ENCODE measurements at places on chromosomes 2 and 18.

- DNase-seq = no peak
Observed at GRCh38 chr2:136212426-136213378, 94.8 kb upstream of the CXCR4 start.

DNA sequence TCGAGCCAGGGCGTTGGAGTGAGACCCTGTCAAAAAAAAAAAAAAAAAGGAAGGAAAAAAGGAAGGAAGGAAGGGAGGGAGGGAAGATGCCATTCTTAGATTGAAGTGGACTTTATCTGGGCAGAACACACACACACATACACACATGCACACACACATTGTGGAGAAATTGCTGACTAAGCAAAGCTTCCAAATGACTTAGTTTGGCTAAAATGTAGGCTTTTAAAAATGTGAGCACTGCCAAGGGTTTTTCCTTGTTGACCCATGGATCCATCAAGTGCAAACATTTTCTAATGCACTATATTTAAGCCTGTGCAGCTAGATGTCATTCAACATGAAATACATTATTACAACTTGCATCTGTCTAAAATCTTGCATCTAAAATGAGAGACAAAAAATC lies 564 bp upstream of the TTR start:
- DNase-seq = no peak

GRCh38 chr2:66137606-66138130 lies 297.3 kb upstream of the MEIS1 start:
- DNase-seq = no peak

- no peak for DNase-seq
Observed at GRCh38 chr18:72376256-72376655, 167.9 kb downstream of the CBLN2 start.

DNA sequence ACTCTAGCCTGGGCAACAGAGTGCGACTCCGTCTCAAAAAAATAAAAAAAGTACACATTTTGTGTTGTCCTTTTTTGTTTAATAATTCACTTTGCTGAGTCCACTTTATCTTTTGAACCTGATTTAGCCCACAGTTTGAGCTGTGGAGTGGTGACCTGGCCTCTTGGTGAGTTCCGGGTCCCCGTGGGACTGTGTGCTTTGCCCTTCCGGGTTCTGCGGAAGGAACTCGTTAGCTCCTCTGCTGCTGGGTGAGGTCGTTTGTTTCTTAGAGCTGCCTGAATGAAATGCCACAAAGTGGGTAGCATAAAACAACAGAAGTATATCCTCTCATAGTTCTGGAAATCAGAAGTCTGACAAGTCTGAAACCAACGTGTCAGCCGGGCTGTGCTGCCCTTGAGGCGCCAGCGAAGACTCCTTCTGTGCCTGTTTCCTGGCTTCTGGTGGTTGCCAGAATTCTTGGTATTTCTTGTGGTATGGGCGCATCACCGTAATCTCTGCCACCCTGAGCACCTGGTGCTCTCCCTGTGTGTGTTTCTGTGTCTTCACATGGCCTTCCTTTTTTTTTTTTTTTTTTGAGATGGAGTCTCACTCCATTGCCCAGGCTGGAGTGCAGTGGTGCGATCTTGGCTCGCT lies 3.5 kb downstream of the EFHD1 start:
- no peak for DNase-seq

GRCh38 chr2:142642650-142643049 lies 234.8 kb upstream of the KYNU start:
- no peak for DNase-seq

DNA sequence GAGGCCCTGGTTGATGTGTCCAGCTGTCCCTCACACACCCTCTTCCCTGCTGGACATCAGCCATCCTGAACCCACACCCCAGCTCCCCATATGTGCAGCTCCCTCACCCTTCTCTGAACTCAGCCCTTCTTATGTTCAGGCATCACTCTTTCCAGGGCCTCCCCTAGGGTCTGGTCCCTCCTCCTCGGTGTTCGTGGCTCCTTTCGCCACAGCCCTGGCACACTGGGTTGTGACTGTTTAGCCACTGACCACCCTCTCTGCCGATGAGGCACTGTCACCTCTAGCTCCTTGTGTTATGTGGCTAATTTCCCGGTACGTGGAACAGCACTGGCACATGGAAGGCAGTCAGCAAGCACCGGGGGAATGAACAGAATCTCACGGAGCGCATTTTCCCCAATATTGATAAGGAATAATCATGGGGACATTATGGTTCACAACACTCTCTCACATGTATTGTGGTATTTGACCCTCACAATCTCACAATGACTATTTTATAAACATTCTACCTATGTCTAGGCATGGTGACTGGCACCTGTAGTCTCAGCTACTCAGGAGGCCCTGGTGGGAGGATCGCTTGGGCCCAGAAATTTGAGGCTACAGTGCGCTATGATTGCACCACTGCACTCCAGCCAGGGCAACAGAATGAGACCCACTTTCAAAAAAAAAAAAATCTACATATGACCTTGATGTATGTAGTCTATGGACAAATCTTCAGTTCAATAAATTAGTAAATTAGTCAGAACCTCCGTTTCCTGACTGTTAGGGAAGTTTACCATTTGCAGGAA lies 292.1 kb downstream of the MYT1L start:
- no peak for DNase-seq

- DNase-seq = no peak
Observed at GRCh38 chr2:80621656-80622055, 317.1 kb upstream of the LRRTM1 start.

GRCh38 chr2:16312771-16313170 lies 352.9 kb downstream of the CYRIA start:
- no peak for DNase-seq

GRCh38 chr2:184363213-184363612 lies 235.1 kb upstream of the ZNF804A start:
- no peak for DNase-seq

- no peak for DNase-seq
Observed at GRCh38 chr2:187855689-187856088, 301.5 kb upstream of the TFPI start.
